HepG2 (cell line): ENCODE measurements at places on chromosomes 5 and 9.

DNA sequence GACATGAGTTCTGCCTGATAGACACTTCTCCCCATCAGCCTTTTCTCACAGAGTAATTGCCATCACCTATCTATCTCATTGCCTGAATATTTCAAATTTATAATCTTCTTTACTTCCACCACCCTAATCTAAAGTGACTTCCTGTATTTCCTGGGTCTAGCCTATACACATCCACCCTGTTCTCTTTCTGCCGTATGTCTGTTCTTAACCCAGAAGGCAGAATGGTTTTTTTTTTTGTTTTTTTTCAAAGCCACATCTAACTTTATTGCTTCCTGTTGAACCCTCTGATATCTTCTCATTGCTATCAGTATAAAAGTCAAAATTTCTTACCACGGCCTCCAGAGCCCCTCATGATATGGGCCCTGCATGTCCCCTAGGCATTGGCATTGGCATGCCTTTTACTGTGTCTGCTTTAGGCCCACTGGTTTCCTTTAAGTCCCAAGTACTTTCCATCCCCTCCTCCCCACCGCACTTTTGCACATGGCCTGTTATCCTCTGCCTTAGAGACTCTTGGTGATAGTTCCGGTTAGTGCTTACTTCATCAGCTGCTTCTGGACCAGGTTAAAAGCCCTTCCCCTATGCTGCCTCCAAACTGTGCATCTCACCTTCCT, 159.9 kb downstream of the MAN2A1 start:
- no peak for DNase-seq

DNA sequence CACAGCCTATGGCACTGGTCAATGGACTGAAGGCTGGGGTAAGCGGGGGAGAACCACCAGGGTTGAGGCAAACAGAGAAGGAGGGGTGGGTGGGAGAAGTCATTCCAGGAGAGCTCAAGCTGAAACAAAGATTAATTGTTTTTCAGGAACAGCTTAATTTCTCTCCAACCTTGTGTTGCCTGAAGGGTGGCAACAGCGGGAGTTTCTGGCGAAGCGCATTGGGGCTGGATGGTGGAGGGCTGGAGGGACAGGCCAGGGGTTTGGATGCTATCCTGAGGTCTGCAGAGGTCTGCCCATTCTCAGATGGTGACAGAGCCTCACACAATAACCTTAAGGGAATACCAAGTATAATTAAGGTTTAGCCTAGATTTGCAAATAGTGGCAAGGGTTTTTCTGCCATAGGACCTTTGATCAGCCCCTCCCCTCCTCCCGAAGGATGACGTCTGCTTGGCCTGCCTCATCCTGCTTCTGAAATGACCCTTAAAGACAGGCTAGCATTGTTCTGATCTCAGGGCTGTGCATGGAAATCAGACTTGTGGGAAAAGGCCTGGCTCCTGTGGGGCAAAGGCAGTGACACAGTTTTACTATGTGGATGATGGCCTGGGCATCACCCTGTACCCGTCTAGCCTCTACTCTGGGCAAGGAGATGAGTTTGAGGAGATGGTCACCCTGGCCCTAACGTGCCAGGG, 32.7 kb downstream of the PSD2 start:
- no peak for DNase-seq

DNA sequence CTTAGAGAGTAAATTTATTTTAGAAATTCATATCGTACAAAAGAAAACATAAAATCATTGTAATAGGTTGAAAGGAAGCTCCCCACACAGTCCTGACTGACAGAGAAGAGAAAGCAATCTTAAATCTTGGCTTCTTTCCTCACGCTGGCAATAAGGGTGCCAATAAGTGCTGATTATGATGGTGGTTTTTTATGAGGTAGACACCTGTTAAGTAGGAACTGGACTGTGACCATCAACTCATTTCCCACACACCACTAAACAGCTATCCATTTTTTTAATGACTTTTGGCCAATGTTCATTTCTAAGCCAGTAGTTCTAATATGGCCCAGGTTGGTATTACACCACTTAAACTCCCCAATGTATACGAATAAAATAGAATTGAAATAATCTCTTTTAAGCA, 893.5 kb upstream of the NUDT12 start:
- DNase-seq, result no peak

GRCh38 chr5:153659039-153659736, 168.7 kb downstream of the GRIA1 start:
- DNase-seq, result no peak

GRCh38 chr9:92969516-92970466, 22.5 kb downstream of the FGD3 start:
- DNase-seq, result no peak

- DNase-seq, result no peak
Observed at GRCh38 chr9:132708239-132708638, 38.0 kb downstream of the GTF3C4 start.

DNA sequence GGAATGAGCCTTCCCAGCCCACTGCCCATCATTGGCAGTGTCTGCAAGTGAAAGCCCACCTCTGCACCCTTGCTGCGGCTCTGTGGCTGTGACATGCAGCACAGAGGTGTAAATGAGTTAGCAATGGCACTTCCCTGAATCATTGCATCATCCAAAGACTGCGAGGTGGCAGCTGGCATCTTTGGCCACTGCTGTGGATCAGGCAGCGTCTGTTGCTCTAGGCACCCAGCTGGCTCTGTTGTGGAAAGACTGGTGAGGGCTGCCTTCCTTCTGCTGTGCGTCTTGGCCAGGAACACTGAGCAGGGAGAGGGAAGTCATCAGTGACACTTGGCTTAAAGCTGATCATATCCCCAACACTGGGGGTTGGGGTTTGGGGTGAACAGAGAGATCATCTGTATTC, 64.5 kb downstream of the MFAP3 start:
- DNase-seq, result no peak

DNA sequence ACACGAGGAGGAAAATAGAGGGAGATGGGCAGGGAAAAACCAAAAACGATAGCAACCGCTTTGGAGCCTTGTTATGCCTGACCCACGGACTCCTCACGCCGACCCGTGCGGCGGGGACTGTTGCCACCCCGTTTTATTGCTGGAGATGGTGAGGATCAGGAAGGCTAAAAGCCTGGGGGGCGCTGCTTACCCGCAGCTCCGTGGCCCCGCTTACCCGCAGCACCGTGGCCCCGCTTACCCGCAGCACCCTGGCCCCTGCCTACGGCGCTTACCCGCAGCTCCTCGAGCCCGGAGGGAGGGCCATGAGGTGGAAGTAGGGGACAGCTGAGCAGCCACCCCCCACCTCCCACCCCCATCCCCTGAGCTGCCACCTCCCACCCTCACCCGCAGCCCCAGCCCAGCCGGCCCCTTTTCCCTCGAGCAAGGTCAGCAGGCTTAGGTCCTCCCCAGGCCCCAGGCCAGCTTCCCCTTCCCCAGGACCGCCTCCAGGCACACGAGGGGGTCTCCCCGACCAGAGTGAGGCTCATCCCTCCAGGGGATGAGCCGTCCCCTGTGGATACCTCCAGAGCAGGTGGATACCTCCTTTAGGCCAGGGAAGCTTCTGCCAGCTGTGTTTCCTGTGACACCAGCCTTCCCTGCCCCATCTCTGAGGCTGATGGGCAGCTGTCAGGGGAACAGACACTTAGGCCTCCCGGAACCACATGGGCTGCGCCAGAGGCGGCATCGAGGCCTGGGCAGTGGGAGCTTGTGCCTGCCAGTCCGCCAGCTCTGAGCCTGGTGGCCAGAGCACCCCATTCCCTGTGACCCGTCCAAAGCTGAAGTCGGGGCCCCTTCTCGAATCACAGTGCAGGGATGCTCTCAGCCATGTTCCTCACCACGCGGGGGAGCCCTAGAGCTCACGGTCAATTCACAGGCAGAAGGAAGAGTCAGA, 92.3 kb downstream of the LMX1B start:
- peak; percentile 35 for DNase-seq

GRCh38 chr5:172443441-172444109, 10.8 kb downstream of the SH3PXD2B start:
- DNase-seq, result no peak
